ENCODE measurements at places on chromosomes 2 and 18.

- no peak for DNase-seq
These were observed 14.0 kb downstream of the SMARCAL1 start for GRCh38 chr2:216426166-216426777.

DNA sequence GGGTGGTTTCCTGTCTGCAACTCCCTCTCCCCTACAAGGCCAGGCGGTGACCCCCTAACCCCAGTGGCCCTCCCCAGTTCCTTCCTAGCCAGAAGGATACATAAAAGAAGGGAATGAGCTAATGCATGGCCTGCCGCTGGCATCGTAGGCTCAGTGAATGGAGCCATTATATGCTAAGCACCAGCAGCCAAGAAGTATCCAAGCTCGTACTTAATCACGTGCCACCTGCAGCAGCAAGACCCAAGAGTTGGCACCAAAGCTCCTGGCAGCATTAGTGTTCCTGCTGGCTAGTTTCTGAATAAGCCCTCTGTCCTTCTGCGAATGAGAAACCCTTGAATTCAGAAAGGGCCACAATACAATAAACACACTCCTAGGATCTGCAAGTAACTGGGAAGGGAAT, 4.3 kb downstream of the DBI start:
- DNase-seq: no peak

DNA sequence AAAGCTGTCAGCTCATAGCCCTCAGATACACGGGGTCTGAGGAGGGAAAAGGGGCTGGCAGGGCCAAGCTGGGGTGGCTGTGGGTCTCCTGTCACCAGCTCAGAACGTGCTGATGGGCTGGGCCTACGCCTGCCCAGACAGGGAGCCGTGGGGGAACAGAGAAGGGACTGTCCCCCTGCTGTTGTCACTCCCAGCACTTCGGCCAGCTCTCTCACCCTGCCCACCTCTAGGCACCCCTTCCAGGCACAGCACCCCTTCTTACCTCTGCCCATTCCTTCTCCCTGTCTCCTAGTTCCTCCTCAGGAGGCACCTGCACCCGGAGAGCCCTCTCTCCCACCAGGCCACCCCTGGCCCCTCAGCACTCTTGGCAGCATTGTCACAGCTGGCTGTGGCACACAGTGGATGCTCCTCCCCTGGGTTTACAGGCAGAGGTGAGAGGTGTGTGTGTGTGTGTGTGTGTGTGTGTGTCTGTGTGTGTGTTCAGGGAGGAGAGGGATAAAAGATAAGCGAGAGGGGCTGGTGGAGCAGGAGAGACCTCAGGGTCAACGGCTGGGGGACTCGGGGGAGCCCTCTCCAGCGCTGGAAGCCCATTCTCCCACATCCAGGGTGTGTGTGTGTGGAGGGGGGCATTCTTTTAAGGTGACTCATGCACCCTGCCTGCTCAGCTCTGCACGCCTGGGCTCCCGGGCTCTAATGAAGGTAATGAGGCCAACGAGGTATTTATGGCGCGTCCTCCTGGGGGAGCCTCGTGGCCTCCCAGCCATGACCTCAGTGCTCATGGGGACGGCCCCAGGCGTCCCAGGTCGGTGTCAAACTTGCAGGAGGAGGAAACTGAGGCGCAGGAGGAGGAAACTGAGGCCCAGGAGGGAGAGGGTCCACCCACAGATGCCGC, 66.1 kb upstream of the SMAD7 start:
- DNase-seq: no peak

GRCh38 chr18:43571078-43571689, 293.9 kb upstream of the SYT4 start:
- DNase-seq: peak; percentile 10

GRCh38 chr2:159292157-159292556, 5.7 kb upstream of the WDSUB1 start:
- DNase-seq: no peak

- no peak for DNase-seq
These were observed 954.1 kb downstream of the DPP10 start for GRCh38 chr2:115396579-115396978.

Measured in HEK293T (cell line).